ENCODE measurements at places on chromosomes 7 and 10. TPM values are rescaled to one million over a fixed set of nuclear protein-coding genes. Genes with fewer than 3 reads are reported as not detected.

The IFIT1B gene
- total RNA-seq, result not detected

The BEND7 gene
- 14.8 TPM for total RNA-seq

The UNC5B gene
- 8.2 TPM for total RNA-seq

The SPAM1 gene
- not detected for total RNA-seq

The LIPK gene
- total RNA-seq, result not detected

The ELOVL3 gene
- 0.44 TPM for total RNA-seq

The DMBT1 gene
- total RNA-seq, result not detected

The PLEKHS1 gene
- total RNA-seq, result 0.09 TPM

The PDE6C gene
- not detected for total RNA-seq

The ACHE gene
- 0.87 TPM for total RNA-seq

The LSM8 gene
- 54.0 TPM for total RNA-seq

The NSUN5 gene
- 32.7 TPM for total RNA-seq

The PNLIPRP1 gene
- total RNA-seq, result not detected

The SND1 gene
- total RNA-seq, result 180 TPM

The MRC1 gene
- total RNA-seq, result 0.15 TPM

The EXOC6 gene
- 35.0 TPM for total RNA-seq

The RET gene
- 70.1 TPM for total RNA-seq

Measured in A673 (cell line).